ENCODE measurements at places on chromosomes 13 and 19.

- peak overlapping the region; percentile 73 for H3K4me3 ChIP-seq
- H3K36me3 ChIP-seq, result peaks cover 26% of the 10 kb centered on the region
- DNase-seq, result no peak
- peaks cover 4% of the 10 kb centered on the region for H3K4me1 ChIP-seq
- H3K27ac ChIP-seq, result no peak overlapping the region
Measured at GRCh38 chr13:94602467-94602866, 810 bp downstream of the GPR180 start.

DNA sequence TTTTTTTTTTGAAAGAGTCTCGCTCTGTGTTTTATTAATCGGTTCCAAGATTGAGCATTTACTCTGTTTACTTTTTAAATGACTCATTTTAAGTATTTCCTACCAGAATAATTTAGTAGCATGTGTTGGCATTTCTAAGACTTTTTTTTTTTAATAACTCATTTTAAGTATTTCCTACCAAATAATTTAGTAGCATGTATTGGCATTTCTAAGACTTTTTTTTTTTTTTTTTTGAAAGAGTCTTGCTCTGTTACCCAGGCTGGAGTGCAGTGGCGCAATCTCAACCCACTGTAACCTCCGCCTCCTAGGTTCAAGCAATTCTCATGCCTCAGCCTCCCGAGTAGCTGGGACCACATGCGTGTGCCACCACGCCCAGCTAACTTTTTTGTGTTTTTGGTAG, 13.1 kb downstream of the SETDB2 start:
- peaks cover 23% of the 10 kb centered on the region for H3K4me1 ChIP-seq
- no peak overlapping the region for H3K27ac ChIP-seq
- H3K4me3 ChIP-seq, result no peak overlapping the region
- no peaks in the 10 kb centered on the region for H3K27me3 ChIP-seq

- no peaks in the 10 kb centered on the region for H3K27me3 ChIP-seq
- DNase-seq, result peak; percentile 80
- peaks cover 90% of the 10 kb centered on the region for H3K36me3 ChIP-seq
- peaks cover 45% of the 10 kb centered on the region for H3K4me1 ChIP-seq
- no peak overlapping the region for H3K4me3 ChIP-seq
Measured at GRCh38 chr19:4694211-4694987, 24.3 kb upstream of the MYDGF start.

DNA sequence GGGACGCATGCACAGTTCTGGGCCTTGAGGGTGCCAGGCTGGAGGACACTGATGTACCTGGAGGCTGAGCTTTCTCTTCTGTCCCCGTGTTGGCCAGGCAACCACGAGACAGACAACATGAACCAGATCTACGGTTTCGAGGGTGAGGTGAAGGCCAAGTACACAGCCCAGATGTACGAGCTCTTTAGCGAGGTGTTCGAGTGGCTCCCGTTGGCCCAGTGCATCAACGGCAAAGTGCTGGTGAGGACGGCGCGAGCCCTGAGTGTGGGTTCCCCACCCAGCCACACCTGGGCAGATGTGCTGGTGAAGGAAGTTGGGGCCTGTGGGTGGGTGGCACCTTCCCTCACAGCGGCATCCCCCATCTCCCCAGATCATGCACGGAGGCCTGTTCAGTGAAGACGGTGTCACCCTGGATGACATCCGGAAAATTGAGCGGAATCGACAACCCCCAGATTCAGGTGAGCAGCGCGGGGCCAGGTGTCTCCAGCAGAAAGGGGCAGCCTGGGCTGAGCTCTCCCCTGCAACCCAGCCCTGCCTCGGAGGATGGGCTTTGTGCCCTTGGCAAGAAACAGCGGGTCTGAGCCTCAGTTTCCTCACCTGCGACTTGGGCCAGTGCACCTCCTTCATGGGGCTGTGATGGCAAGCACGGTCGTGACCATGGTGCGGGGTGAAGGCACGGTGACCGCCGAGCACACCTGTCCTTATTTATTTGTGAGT, 26.2 kb downstream of the CCDC8 start:
- no peak overlapping the region for H3K27ac ChIP-seq
- H3K4me3 ChIP-seq, result no peak overlapping the region
- H3K4me1 ChIP-seq, result peaks cover 28% of the 10 kb centered on the region
- H3K27me3 ChIP-seq, result no peaks in the 10 kb centered on the region
- peaks cover 89% of the 10 kb centered on the region for H3K36me3 ChIP-seq
- DNase-seq, result no peak
